ENCODE measurements at places on chromosomes 6 and 20.
A peak's percentile ranks its signal among the peaks of the same experiment; 100 is the strongest.

DNA sequence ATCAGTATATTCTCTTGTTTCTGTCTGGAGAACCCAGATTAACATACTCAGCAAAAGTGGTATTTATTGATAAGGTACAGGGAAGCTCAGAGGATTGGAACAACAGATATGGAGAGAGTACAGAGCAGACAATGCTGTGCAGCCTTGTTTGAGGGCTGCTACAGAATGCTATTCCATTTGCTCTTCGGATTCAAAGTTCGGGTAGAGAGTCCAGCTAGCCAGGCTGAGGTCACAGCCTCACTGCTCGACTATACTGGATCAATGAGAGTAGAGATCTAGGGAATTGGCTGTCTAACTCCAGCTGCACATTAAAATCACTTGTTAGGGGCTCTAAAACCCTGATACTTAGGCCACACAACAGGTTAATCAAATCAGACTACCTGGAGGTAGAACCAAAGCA, 200.1 kb upstream of the BTBD3 start:
- no peak for DNase-seq

GRCh38 chr6:16224409-16224808, 14.0 kb upstream of the GMPR start:
- no peak for DNase-seq

- no peak for DNase-seq
Measured at GRCh38 chr6:68364271-68364805, 270.7 kb upstream of the ADGRB3 start.

GRCh38 chr6:116392132-116393013, 21.6 kb downstream of the DSE start:
- DNase-seq: no peak

DNA sequence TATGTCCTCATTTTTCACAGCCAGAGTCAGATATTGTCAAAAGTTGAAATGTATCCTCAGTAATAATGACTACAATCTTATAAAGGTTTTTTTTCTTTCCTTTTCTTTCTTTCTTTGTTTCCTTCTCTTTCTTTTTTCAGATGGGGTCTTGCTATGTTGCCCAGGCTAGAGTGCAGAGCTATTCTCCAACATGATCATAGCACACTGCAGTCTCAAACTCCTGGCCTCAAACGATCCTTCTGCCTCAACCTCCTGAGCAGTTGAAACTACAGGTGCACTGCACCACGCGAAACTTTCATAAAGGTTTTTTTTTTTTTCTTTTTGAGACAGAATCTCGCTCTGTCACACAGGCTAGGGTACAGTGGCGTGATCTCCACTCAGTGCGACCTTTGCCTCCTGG, 31.1 kb upstream of the FOXA2 start:
- no peak for DNase-seq

- no peak for DNase-seq
Measured at GRCh38 chr20:17350321-17350720, 123.5 kb downstream of the PCSK2 start.

GRCh38 chr6:15751721-15752350, 89.0 kb upstream of the DTNBP1 start:
- no peak for DNase-seq

DNA sequence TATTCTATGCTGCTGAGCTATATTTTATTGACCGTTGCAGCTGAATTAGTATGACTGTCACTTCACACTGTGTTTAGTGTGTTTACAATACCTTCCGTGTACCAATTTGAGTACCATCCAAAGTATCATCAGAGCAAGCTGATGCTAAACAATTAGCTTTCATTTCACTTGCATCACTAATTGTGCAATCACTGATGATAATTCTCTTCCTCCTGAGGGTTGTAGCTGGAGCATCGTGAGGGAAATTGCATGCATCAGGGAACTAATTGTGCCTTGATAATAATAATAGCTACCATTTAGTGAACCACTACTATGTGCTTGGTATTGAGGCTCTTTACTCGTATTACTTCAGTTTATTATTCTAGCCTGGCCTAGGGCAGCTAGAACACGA, 384.8 kb upstream of the SOX4 start:
- no peak for DNase-seq

DNA sequence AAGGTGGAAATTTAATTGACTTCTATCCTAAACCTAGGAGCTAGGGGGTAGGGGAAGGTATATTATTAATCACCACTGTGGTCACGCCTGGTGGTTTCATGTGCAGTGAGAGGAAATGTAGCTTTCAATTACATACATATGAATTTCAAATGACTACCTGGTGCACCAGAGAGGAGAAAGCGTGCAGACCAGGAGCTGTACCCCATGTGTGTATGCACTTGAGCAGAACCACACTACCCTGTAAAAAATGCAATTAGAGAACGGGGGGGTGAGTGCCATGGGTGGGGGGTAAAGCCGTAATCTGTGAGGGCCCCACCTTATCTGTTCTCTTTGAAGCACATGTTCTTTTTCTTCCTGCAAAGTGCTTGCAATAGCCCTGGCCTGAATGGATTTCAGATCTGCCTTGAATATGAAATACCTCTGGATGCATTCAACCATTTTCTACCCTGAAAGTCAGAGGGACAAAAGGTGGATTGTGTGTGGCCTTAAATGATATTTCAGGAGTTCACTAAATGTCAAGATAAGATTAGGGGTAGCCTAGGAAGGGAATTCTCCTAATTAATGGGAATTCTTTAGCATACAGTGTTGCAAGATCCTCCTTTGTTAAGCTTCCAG, 30.9 kb upstream of the EDN3 start:
- no peak for DNase-seq

DNA sequence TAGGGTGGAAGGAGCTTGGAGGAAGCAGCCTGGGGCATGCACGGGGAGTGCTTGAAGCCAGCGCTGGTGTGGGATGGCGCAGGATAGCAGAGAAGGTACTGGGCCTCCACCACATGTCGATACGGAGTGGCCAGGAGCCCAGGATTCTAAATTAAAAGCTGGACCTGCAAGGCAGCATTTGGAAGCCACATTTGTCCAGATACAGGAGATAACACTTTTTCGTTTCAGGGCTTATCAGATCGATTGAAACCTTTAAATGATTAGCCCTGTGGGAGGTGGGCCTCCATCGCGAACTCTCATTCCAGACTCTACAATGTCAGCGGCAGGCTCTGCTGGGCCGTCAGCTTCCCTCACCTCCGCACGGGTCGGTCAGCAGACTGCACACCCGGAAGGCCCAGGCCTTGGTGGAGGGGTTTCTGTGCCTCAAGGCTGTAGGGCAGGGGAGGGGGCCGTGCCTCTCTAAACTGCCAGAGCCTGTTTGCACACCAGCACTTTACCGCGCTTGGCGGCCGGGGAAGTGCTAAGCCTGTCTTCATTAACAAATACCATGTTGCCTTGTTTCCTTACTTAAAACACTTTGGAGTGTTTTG, 17.9 kb downstream of the EDN3 start:
- DNase-seq: no peak

- DNase-seq: no peak
Measured at GRCh38 chr6:45494416-45495135, 116.8 kb upstream of the SUPT3H start.

- DNase-seq: no peak
Measured at GRCh38 chr20:10642856-10643559, 30.8 kb downstream of the JAG1 start.

DNA sequence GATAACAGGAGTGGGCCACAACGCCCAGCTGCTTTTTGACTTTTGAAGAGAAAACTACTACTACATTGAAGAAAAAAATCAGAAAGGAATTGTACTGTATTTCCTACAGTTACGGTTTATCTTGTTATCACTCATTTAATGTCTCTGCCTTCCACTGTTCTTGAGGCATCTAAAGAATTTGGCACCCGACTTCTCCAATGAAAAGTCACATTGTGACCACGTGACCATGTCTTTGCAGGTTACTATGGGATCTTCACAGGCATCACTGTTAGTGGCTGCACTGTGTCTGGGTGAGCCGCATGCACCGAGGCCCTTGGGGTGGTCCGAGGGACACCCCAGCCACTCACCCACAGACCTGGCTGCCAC, 26.8 kb downstream of the RRBP1 start:
- DNase-seq: no peak

GRCh38 chr6:89452281-89452680, 19.3 kb downstream of the ANKRD6 start:
- no peak for DNase-seq

- peak; percentile 14 for DNase-seq
Measured at GRCh38 chr6:149922642-149923326, at the start of gene RAET1G. Gene RAET1G (minus strand): TSS chr6:149923121. CDS start chr6:149923010, 111 bp downstream.

GRCh38 chr6:108966855-108967755, 118.9 kb downstream of the ARMC2 start:
- no peak for DNase-seq

GRCh38 chr6:11802886-11803590, 24.4 kb upstream of the ADTRP start:
- no peak for DNase-seq

DNA sequence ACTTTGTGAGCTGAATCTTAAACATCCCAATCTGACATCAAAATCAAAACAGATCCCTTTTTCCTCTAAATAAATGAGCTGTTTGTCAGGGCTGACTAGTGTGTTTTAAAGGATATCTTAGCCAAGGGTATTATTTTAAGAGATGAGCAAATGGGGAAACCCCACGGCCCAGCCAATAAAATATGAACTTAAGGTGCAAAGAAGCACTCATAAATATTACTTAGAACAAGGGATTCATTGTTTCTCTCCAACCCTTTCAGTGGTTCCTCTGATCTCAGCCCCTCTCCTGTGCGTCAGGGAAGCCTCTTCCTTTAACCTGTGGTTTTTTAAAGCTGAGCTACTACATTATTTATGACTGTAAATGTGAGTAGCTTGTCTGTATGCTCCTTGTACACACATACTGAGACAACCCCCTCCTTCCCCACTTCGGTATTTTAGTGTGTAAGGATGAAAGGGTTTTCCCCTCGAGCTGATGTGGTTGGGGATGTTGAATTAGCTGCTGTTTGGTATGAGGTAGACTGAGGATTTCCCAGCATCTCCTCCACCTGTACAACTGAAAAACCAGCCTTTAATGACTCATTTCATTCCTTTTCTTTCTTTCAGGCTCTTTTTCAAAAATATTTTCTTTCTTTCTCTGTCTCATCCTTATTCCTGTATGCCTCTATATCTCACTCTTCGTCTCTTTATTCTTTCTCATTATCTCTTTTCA, 6.5 kb downstream of the BMP5 start:
- DNase-seq: no peak

- no peak for DNase-seq
Measured at GRCh38 chr6:125631165-125631564, 118.3 kb upstream of the HEY2 start.

DNA sequence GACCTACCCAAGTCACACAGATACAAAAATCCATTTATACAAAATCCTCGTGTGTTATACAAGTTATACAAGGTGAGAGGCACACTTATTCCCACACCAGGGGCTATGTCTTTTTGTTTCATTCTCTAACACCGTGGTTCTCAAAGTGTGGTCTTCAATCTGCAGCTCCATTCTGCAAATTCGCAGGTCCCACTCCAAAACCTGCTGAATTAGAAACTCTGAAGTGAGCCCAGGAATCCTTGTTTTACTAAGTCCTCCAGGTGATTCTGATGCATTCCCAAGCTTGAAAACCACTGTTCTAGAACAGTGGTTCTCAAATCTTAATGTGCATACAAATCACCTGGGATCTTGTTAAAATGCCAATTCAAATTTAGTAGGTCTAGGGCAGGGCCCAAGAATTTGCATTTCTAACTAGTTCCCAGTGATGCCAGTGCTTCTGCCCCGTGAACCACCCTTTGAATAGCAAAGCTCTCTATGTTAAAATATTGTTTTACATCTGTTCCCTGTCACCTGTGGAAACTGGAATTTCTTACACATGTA, 35.1 kb downstream of the LRFN2 start:
- no peak for DNase-seq

DNA sequence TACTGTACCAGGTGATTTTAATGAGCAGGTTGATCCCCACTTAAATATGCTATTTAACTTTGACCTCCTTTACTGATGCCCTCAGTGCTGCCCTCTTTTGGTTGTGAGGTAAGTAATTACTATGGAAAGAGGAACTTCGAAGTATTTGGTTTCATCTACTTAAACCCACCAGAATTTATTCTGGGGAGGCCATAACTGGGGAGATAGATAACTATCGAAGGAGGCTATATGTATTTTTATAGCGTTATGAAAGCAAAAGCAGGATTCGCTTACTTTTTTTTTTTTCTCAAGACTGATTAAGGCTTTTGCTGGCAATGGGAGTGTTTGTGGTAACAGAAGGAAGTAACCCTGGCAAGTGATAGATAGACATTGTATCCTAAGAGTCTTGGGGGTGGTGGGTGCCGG, 168.9 kb upstream of the CENPW start:
- DNase-seq: no peak

GRCh38 chr20:39282619-39283092, 320.5 kb downstream of the DHX35 start:
- DNase-seq: no peak

GRCh38 chr6:107657755-107658461, 166.2 kb downstream of the SCML4 start:
- DNase-seq: no peak

GRCh38 chr6:97812940-97813339, 529.9 kb upstream of the MMS22L start:
- no peak for DNase-seq

- no peak for DNase-seq
Measured at GRCh38 chr6:43600595-43600994, 24.6 kb downstream of the POLH start.

DNA sequence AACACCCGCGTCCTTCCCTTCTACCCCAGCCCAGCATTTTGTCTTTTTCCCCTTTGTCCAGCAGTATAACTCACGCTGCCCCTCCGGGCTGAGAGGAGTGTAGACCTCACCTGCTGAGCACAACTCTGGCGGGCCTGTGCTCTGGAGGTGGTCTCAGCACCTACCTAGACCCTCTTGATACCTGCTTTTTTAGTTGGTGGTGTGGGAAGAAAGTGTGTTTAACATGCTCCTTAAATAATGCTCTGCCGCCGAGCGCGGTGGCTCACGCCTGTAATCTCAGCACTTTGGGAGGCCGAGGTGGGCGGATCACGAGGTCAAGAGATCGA, 1.4 kb upstream of the TRIM26 start:
- peak; percentile 45 for DNase-seq

DNA sequence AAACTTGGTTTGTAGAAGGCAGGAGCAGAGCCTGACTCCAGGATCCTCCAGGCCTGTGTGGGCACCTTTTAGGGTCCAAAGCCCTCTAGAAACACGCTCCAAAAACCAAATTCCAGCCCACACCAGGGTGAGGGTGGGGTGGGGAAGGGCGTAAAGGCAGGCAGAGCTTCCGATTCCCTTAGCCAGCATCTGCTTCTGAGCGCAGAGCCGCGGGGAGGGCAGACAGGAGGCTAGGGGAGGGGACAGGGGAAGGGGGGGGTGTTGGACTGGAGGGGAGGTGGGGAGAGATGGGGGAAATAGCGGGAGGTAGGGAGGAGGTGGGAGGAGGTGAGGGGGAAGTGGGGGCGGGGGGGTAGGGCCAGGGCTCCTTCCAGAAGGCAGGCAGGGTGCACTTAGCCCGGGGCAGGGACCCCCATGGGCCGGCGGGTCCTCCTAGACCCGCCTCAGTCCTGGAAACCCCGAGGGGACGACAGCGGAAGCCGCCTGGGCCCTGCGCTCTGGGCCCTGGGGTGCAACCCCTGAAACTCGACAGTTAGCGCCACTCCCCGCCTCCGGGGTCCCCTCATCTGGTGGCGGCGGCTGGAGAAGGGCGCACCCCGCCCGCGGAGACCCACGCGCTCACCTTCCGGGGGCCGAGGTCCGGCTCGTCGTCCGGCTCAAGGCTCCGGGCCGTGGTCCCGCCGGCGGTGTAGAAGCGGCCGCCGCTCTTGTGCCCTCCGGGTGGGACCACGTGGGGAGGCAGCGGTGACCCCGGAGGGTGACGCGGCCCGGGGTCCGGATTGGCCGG, 22.0 kb upstream of the FRMD1 start:
- DNase-seq: no peak
